ENCODE measurements at places on chromosomes 11 and 22.

DNA sequence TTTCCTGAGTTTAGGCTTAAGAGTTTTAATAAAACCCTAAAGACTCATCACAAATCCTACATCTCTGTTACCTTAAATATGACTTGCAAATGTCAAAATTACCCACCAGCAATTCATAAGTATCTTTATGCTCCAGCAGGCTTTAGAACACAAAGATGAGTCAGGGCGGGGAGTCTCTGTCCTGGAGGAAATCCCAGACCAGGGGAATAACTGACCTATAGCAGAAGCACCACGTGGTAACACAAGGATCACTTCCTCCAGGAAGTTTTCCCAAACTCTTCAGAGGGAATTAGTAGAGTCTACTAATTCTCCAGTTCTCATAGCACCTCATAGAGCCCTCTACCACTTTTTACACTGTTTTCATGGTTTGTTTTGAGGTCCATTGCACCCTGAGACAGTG lies 217.0 kb downstream of the NAV2 start:
- no peak for DNase-seq

DNA sequence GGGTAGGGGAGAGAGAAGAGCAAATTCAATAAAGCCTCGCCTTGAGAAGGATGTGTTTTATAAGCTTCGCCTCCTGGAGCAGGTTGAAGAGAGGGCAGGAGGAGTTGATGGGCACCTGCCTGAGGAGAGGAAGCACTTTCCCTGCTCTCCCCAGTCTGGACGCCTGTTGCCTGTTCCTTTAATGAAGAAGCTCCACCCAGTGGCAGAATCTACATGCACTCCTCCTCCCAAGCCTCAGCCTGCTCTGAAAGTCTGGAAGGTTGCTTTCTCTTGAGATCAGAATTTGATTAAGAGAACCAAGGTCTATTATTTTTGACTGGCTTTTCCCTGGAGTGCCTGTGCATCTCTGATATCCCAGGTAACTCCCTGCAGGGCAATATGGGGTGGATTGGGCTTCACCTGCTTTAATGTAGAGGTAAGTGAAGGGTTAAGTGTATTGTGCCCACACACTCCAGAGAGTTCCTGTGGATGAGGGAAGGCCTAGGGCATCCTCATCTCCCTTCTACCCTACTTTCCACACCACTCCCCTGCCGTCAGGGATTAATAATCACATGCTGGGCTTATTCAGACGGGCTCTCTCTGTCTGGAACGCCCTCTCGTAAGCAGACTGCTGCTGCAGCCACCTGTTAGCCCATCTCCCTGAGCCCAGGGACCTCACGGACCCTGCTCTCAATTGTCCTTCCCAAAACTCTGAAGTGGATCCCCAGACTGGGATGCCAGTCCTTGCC lies 22.3 kb downstream of the NTM start:
- DNase-seq, result no peak

GRCh38 chr22:47002692-47003091 lies 240.2 kb downstream of the TBC1D22A start:
- no peak for DNase-seq

DNA sequence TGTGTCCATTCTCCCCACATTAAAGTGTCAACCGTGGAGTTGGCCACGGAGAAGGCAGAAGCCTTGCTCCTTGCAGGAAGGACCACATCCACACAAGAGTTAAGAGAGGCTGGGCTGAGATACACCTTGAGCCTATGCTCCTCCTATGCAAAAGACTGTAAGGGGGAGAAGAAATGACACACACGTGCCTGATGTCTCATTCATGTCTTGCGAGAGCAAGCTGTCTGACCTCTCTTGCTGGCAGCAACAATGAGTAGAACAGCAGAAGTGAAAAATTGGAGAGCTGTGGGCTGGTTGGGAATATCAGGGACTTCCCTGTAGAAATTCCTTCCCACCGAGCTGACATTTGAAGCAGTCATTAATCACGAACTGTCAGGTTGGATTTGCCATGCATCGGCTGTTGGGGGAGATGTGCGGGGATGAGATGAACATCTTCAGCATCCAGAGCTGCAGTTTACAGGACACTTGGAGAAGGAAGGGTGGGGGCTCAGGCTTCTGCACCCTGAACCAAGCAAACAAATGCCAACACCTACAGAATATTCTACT lies 139.3 kb downstream of the MYO18B start:
- DNase-seq, result no peak

DNA sequence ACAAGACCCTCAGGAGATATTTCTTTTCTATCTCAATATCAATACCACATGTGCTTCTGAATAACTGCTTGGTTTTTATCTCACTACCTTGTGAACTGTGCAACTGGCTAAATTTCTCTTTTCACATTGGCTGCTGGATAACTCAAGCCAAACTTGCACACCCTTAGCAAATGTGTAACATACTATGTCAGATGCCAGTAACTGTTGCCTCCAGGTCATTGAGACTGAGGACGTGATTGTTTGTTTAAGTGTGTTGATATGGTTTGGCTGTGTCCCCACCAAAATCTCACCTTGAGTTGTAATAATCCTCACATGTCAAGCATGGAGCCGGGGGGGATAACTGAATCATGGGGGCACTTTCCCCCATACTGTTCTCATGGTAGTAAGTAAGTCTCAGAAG lies 90.2 kb upstream of the LIN7C start:
- no peak for DNase-seq

DNA sequence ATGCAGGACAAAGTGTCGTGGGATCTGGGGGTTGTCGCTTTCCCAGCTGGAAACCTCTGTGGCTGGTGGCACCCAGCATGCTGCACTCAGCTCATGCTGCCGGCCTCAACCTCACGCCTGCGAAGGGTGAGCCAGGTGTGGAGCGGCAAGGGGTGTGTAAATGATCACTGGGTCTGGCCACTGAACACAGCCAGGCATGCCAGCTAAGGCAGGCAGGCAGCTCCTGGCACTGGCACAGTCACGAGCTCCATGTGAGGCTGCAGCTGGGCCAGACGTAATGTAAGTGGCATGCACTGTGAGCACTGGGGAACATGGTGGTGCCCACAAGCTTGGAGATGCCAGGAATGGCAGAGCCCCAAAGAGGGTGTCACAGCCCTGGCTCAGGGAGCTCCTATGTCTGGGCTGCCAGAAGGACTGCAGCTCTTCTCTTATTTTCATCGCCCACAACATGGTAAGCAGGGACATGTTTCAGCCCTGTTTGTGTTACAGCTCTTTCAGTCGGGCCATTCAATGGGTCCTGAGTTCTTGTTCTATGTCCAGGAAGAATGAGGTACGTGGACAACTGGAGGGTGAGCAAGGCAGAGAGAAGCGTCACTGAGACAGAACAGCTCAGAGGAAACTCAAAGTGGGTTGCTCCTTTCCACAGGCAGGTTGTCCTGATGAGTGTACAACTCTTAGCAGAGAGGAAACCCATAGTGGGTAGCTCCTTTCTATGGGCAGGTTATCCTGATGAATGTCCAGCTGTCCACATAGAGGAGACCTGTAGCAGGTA lies 403.8 kb downstream of the CNTN5 start:
- no peak for DNase-seq

GRCh38 chr11:4385978-4386740 lies 7.3 kb downstream of the TRIM21 start:
- DNase-seq, result no peak

GRCh38 chr11:2933375-2934020 lies 4.3 kb upstream of the PHLDA2 start:
- DNase-seq, result peak; percentile 98

GRCh38 chr11:110679323-110679975 lies 32.8 kb downstream of the ARHGAP20 start:
- no peak for DNase-seq

- no peak for DNase-seq
Observed at GRCh38 chr11:18567081-18567480, 21.5 kb downstream of the UEVLD start.

- no peak for DNase-seq
Observed at GRCh38 chr11:66042996-66043906, 5.7 kb downstream of the GAL3ST3 start.

GRCh38 chr11:95991545-95991944 lies 67.6 kb upstream of the MTMR2 start:
- DNase-seq, result no peak
